ENCODE measurements at places on chromosomes 13 and 19.

- no peak for DNase-seq
These were observed 13.6 kb upstream of the LILRB2 start for GRCh38 chr19:54294539-54294938.

DNA sequence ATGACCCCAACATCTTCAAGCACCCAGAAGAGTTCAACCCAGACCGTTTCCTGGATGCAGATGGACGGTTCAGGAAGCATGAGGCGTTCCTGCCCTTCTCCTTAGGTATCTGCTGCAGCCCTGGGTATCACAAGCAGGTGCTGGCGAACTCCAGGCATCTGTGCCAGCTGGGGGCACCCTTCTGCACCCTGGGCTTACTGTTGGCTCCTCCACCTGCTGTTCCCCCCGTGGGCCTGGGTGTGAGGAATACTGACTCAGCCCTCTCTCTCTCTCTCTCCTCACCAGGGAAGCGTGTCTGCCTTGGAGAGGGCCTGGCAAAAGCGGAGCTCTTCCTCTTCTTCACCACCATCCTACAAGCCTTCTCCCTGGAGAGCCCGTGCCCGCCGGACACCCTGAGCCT, 13.0 kb downstream of the CYP2S1 start:
- no peak for DNase-seq

- DNase-seq = no peak
These were observed 4.5 kb downstream of the LACC1 start for GRCh38 chr13:43884222-43884621.

DNA sequence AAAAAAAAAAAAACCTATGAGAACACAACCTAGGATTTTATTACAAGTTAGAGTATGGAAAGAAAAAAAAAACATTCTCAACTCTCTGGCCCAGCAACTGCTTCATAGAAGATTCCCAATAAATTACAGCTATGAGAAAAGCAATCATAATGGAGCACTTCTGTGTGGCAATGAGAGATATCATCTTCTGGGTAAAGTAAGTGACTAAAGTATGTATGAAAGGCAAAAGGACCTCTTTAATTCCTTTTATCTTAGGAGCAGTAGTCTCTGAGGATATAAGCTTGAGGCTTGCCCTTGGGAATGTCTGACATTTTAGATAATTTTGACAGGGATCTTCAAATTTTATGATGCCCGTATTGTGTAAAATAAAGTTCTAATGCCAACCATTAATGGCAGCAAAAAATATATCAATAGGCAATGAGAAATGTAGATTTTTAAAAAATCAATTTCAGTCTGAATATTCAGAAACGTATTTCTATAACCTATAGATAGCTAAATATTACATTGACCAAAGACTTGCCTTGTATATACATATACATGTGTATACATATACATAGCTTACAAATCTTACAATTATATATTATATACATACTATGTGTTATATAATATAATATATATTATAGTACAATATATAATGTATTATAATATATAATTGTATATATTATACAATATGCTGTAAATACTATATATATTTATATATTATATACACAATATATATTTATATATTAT, 823.9 kb upstream of the SLITRK1 start:
- DNase-seq = no peak

DNA sequence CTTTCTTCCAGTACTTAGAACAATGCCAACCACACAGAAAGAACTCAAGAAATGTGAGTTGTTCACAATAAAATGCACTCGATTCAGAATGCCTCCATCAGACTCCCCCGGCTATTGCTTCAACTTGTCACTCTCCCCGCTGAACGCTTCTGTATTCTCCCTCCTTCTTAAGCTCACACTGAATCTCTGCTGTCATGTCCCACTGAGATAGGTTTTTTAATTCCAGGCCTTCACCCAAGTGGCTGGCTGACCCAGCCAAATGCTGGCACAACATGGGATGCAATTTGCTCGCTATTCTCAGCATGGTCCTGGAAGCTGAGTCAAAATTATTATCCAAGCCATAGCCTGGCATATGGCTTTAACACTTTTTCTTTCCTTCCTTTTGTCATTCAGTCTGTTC, 76.8 kb upstream of the SERP2 start:
- no peak for DNase-seq

- no peak for DNase-seq
These were observed 64.9 kb downstream of the TNFSF11 start for GRCh38 chr13:42638886-42639285.

GRCh38 chr13:36950920-36951319, 30.9 kb upstream of the SMAD9 start:
- DNase-seq = no peak

- no peak for DNase-seq
These were observed 69.9 kb downstream of the SLITRK6 start for GRCh38 chr13:85729296-85729695.

DNA sequence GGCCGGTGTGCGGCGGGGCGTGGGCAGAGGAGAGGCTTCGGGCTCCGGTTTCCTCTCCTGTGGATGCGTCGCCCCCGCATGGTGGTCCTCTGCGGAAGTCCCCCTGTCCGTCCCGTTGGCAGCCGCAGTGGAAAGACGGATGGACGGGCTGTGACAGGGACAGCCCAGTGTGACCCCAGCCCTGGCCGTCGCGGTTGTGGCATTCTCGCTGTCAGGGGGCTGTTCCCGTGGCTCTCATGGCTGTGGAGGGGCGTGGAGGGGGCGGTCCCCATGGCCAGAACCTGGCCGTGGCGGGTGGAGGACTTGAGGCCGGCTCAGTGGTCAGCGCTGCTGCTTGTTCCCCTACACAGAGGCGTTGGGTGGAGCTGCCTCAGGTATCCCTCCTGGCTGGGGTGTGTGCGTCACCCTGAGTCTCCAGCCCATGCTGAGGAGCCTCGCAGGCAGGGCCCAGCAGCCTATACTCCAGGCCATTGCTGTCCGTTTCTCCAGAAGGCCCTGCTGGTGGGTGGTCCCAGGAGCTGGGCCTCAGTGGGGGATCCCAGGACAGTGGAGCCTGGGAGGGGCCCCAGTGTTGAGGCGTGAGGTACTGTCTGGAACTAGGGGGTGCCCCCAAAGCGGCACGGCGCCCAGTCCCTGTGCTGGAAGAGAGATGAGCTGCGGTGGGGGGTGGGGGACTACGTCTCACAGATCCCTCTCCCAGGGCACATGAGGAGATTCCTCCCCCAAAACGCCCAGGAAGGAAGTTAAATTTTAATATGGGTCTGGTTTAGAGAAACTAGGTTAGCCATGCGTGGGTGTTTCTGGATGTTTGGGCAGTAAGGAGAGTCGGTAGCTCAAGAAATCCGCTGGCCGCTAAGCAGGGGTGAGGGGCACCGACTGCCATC, 20.3 kb downstream of the CSNK1G2 start:
- DNase-seq = no peak

DNA sequence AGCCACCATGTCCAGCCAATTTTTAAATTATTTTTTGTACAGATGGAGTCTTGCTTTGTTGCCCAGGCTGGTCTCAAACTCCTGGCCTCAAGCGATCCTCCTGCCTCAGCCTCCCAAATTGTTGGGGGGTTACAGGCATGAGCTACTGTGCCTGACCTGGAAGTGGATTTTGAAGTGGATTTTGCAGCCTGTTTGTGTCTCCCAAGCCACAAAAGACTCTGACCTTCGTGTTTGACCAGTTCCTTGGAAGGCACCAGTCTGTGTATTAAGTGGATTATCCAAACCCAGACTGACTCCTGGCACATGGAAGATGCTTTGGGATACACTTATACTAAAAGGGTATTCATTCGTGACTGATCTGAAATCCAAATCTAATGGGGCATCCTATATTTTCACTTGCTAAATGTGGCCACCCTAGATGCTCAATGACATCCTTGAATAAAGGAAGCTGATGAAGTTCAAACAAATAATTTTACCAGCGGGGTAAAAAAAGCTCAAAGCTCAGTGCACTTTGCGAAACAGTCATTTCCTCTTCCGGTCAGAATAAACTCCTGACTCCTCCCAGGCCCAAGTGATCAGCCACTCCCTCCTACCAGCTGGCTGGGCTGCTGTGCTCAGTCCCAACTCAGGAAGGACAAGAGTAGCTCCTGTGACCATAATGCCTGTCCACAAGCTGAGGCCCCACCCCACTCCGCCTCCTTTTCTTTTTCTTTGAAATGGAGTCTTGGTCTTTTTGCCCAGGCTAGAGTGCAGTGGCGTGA, 32.6 kb upstream of the GATAD2A start:
- DNase-seq = peak; percentile 55

DNA sequence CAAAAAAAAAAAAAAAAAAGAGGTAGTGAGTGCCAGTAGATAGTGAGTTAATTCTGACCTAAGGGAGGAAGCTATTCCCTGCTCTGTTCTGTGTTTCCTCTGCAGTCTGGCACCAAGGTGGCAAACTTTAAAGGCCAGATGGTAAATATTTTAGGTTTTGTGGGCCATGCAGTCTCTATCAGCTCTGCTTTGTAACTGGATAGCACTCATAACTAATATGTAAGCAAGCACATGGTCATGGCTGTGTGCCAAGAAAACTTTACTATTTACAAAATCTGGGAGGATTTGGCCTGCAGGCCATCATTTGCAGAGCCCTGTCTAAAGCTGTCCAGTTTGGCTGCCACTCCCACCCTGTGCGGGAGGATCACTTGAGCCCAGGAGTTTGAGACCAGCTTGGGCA, 4.3 kb downstream of the PIN1 start:
- no peak for DNase-seq

- DNase-seq = no peak
These were observed 101.9 kb downstream of the FLT1 start for GRCh38 chr13:28392896-28393505.

DNA sequence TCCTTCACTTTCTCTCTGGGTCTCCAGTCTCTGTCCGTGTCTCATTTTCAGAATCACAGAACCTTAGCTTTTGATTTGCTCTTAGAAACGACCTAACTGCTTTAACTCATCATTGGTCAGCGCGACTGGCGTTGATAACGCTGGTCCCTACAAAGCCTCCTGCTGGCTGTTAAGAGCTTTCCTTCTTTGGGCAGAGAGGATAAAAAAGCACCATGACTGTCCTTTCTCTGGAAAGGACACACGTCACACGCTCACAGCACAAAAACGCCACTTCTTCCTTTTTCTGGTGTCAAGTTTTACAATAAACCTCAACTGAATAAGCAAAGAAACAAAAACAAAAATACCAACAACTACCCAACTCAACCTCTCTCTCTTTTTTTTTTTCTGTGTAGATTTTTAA, 1.7 kb upstream of the KLK12 start:
- DNase-seq = no peak

DNA sequence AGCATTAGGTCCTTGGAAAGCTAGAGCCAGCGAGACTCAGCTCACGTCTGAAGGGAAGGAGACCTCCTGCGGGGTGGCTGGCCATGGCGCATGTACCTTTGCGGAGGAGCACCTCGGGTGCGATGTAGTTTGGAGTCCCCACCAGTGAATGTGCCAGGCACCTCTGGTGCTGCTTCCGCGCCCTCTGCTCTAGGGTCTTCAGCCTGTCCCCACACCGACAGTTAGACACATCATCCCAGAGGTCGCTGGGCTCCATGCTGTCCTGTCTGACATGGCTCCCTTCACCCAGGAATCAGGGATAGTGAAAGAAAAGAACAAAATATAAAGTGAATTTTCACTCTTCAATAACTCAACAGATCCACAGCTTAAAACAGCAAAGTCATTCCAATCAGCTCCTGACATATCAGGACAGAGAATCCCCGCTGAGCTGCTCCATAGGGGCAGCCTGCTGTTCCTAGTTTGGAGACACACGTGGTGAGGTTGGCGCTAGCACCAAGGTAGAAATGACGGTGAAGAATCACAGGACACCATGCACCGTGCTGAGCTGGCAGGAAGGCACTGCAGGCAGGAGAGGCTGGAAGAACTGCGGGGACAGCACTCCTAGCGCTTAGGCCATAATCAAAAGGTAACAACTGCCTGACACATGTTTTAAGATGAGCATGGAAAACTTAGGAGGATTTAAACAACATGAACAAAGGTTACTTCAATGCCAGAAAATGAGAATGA, 79.0 kb upstream of the XPO4 start:
- no peak for DNase-seq

- no peak for DNase-seq
These were observed 32.6 kb upstream of the ADGRE1 start for GRCh38 chr19:6854758-6855157.

GRCh38 chr13:39451860-39452301, 151.1 kb downstream of the LHFPL6 start:
- DNase-seq = no peak

GRCh38 chr19:38838986-38839761, 7.6 kb upstream of the ECH1 start:
- DNase-seq = no peak

GRCh38 chr13:27168086-27168485, 3.5 kb downstream of the USP12 start:
- no peak for DNase-seq

DNA sequence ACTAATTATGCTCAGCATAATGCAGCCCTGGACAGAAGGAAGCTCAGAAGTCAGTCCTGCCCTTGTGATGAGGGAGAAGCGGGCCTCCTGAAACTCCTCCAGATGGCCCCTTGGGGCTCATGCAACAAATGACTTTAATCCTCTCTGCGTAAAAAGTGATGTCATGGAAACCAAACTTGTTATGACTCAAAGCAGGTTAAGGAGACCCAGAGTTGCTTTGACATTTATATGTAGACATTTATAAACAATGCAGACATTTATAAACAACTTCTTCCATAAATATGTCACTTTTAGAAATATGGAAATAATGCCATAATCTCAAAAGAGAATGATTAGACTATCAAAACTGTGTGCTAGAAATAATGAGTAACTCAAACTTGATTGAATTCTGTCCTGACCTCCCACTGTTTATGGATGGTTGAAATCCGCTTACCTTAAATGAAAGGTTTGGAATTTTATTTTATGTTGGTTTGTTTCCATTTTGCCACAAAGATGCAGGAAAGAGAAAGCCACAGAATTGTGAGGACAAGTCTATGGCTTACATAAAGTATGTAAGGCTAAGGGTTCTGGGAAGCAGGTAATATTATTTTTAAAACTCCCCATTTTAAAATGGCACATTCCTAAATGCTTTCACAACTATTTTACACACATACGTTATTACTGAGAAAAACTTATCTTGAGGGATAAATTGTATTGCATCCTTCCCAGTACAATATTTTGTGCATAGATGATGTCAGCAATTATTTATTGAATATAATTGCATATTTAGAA, 73.7 kb downstream of the CYSLTR2 start:
- DNase-seq = no peak

DNA sequence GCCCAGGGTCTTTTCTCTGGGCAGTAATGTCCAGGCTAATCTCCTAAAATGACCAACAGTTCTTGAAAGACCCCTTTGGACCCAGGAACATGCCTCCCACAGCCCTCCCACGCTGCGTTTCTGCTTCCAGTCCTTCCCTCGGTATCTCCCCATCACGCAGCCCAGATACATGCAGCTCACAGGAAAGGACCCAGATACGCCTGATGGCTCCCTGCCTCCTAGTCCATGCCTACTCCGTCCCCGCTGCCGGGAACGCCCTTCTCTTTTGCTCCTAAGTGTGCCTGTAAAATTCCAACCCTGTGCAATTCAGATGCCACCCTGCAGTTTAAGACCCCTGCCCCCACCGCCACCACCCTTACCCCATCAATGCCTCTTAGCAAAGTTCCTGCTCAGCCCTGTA, 778 bp downstream of the MUC16 start:
- no peak for DNase-seq

GRCh38 chr19:13902993-13903555, 2.8 kb downstream of the BRME1 start:
- no peak for DNase-seq

All from activated CD4-positive, alpha-beta T cell treated with anti-CD3 and anti-CD28 coated beads, Interleukin-2, amount 10 ng/mL, durations not matched to agents 7 days and 5 days (primary cell).